ENCODE measurements at places on chromosomes 12 and 14.
A peak's percentile ranks its signal among the peaks of the same experiment; 100 is the strongest.

- DNase-seq: no peak
Observed at GRCh38 chr12:6321905-6322304, 11.4 kb downstream of the PLEKHG6 start.

DNA sequence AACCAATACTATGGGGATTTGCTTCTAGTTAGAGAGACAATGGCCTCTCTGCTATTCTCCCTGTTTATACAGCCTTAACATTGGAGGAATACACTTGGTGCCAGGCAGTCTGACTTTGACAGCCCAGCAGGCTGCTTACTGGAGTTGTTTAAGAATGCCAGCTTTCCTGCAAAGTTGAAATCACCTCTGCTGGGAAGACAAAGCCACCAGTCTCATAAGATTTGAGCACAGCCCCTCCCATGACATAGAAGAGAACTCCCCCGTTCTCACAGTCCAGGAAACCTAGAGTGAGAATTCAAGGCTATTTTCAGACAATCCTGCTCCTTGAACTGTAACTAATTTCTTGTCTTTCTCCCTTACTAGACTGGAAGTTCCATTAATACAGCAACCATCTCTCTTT is 21.1 kb upstream of the CATSPERB start:
- no peak for DNase-seq

GRCh38 chr12:124804011-124804621 is 59.5 kb downstream of the SCARB1 start:
- no peak for DNase-seq

GRCh38 chr12:108823804-108824203 is 33.6 kb downstream of the SSH1 start:
- DNase-seq: no peak

DNA sequence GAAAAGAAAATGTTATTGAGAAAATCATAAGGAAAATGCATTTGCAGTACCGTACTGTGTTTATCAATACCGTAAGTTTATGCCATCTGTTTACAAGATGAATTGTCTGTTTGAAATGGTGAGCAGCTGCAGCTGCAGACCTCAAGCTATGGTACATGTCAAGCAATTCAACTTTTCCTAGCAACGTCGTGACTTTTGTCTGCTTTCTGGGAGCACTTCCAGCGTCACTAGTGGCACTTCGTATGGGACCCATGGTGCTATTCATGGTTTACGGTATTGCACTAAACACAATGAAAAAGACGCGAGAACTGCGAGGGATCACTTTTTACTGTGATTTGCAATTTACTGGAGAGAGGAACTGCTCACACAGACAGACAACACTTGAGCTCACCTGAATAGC is 160.8 kb downstream of the UNC79 start:
- no peak for DNase-seq

GRCh38 chr14:60490270-60490669 is 4.4 kb upstream of the C14orf39 start:
- DNase-seq: no peak

DNA sequence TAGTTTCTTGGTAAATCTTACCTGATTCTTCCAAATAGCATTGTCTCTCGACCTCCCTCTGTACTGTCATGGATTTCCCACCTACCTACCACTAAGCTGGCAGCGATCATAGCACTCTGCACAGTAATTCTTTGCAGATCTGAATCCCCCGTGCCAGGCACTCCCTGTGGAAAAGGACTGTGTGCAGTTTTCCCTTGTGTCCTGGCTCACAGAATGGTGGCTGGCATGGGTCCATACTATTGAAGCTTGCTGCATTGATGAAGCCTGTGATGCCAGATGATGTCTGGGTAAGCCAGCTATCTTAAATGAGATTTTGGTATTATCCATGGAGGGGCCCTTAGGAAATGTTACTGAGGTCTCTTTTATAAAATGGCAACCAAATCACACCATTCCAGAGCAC is 135.7 kb downstream of the RPAP3 start:
- no peak for DNase-seq

DNA sequence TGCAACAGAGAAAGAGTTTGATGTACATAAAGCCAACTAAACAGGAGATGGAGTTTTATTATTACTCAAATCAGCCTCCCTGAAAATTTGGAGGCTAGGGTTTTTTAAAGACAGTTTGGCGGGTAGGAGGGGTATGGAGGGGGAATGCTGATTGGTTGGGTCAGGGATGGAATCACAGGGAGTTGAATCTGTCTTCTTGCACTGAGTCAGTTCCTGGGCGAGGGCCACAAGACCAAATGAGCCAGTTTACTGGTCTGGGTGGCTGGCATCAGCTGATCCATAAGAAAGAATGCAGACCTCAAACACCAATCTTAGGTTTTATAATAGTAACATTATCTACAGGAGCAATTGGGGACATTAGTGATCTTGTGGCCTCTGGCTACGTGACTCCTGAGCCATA is 64.9 kb downstream of the RIN3 start:
- DNase-seq: no peak

- no peak for DNase-seq
Observed at GRCh38 chr12:19880721-19881120, 441.4 kb downstream of the AEBP2 start.

DNA sequence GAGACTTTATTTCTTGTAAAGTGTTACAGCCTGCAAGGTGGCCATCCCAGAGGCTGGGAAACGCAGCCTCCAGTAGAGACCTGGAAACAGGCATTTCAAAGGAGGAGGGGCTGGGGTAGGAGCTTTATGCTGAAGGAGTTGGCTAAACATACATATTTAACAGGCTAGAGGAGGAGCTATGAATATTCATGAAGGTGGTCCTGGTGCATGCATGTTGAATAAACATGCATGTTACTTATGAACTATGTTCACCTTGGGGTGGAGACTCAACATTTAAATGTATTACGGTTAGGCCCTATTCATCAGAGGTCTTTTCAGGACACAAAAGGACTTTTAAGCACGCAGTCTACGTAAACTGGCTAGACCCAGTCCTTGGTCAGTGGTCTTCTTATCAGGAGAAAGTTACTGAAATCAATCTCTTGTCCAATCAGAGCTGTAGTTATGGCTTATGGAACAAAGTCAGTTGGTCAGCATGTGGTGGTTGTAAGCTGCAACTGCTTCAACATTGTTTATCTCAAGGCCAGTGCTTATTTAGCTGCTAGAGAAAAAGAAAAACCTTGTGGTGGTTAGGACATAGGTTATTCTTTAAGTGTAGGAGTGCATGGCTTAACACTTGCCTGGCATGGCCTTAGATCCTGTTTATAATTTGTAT is 11.4 kb upstream of the ARF6 start:
- DNase-seq: no peak

GRCh38 chr14:61388976-61389576 is 67.7 kb downstream of the PRKCH start:
- no peak for DNase-seq

DNA sequence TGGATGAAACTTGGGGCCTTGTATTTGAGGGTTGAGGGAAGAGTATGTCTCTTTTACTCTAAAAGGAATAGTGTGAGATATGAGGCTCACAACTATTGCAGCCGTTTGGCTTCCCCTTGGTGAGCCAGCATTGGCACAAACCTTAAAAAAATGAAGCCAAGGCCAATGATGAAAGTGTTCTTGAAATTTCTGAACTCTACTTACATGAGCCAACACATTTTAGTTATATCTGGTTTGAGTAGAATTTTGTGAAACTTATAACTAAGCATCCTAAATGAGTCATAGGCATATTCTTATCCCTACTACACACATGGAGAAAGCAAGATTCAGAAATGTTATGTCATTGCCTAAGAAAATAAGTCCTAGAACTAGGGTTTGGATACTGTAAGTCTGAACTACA is 55.3 kb upstream of the ACSS3 start:
- no peak for DNase-seq

DNA sequence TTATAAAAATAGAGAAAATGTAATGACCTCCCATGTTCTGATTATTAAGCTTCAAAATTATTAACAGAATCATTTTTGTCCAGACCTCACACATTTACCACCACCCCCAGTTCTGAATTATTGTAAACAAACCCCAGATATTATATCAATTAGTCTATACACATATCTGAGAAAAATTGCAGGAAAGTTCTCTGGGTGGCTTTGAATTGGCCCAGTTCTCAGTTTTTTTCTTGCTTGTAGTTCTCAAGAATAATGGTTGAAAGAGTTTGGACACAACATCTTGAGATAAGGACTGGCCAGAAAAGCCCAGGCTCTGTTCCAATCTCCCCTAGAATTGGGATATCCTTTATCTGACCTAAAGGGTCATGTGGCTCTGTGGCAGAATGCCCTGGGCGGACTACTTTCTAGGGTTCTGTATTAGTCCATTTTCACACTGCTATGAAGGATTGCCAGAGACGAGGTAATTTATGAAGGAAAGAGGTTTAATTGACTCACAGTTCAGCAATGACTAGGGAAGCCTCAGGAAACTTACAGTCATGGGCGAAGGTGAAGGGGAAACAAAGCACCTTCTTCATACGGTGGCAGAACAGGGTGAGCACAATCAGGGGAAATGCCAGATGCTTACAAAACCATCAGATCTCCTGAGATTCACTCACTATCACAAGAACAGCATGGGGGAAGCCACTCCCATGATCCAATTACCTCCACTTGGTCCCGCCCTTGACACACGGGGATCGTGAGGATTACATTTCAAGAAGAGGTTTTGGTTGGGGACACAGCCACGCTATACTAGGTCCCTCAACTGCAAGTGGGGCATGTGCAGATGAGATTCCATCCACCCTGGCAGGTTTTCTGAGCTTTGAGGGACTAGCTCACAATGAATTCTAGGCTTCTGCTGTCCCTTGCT is 1504.6 kb upstream of the FLRT2 start:
- DNase-seq: no peak

GRCh38 chr12:50221228-50222008 is 54.2 kb upstream of the CERS5 start:
- no peak for DNase-seq

GRCh38 chr12:54759751-54760150 is 94.6 kb upstream of the MUCL1 start:
- DNase-seq: peak; percentile 1

- no peak for DNase-seq
Observed at GRCh38 chr14:81571437-81571836, 37.8 kb upstream of the SEL1L start.

GRCh38 chr14:36654794-36655381 is 6.8 kb upstream of the PAX9 start:
- no peak for DNase-seq

- no peak for DNase-seq
Observed at GRCh38 chr12:12432364-12432763, 75.5 kb downstream of the BORCS5 start.

DNA sequence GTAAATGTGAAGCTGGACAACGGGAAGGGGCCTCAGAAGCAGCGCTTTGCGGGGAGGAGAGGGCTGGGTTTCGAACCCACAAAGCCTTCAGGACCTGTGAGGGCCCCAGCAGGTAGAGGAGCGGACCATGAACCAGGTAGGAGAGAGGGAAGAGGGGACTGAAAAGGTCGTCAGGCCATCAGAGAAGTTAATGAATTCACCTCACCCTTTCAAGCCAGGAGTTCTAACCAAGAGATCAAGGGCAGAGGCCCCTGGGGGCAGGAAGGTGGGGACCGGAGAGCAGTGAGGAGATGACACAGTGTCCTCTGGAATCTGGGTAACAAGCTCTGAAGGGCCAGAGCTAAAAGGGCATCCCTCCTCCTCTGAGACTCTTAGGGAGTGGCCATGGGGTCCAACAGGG is 19.4 kb downstream of the SERPINA1 start:
- DNase-seq: no peak

DNA sequence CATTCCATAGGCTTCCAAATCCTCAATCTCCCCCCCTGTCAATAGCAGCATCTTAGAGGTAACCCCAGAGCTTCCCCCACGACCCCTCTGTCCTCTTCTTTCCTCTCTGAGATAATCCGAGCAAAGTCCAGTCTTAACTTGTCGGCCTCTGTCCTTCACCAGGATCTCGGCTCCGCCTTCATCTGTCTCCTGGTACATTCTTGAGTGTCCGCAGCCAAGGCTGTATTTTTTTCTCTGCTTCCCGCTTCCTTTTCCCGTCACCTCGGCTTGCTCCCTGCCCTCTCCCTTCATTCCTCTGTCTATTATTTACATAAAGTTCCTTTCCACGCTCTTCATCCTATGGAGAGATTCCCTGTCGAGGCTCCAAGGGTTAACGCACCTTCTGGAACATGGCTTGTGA is 153.9 kb upstream of the GSC start:
- DNase-seq: no peak

GRCh38 chr12:46303039-46303666 is 34.3 kb upstream of the SLC38A1 start:
- no peak for DNase-seq

- no peak for DNase-seq
Observed at GRCh38 chr12:40011775-40012129, 94.1 kb downstream of the SLC2A13 start.

DNA sequence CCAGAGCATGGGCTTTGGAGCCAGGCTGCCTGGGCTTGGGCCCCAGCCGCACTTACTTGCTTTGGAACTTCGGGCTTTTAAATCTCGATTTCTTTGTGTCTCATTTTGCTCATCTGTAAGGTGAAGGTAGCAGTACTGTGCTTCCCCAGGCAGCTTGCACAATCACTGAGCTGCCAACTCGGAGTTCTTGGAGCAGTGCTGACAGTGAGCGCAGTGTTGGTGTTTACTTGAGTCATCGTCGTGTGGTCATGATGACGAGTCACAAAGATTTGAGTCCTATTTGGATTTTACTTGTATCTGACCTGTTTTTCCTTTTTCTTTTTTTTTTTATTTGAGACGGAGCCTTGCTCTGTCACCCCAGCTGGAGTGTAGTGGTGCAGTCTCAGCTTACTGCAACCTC is 31.3 kb upstream of the ATF1 start:
- DNase-seq: peak; percentile 85

DNA sequence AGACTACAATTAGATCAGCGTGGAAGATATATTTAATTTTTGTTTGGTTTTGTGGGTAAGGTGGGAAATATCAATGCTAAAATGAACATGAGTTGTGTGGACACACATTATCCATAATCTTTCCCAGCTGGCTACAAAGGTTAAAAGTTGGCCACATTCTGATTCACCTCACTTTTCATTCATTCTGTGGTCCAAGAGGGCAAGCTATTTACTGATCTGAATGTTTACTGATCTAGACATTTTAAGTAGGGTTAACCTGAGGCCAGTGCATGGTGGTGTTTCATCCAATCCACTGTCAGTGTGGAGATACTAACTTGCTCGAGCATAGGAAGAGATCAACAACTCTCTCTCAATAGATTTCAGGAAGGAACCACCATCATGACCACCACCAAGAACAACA is 71.6 kb downstream of the DCAF5 start:
- no peak for DNase-seq

DNA sequence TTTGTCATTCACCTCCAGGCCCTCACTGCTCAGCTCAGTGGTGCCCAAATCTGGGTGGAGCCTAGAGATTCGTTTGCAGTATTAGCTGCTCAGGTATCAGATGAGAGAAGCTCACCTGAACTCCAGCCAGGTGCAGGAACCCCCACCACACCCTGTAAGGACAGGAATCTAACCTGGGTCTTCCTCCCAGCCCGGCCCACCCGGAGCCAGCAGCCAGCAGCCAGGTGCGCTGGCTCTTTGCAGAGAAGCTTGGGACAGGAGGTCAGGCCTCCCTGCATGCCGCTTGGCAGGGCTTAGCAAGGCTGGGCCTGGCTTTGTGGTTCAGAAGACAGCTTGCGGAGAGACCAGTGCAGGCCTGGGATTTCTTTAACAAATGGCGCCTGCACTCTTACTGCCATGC is 125.6 kb upstream of the MYL2 start:
- no peak for DNase-seq

GRCh38 chr14:72124171-72124570 is 191.9 kb downstream of the RGS6 start:
- no peak for DNase-seq
